A549 treated with AZD2906 at 1 μM for 4 hours (cell line): ENCODE measurements at places on chromosomes 6 and 20. TPM values are rescaled to one million over a fixed set of nuclear protein-coding genes. Genes with fewer than 3 reads are reported as not detected.

Gene LTA
- total RNA-seq: 0.07 to 0.23 TPM (median 0.08 TPM) in 3 of 5 replicates, not detected in the others

Gene SLC22A23
- 8.2 to 10.0 TPM (median 9.2 TPM) in 5 replicates for total RNA-seq

Gene MYMX
- total RNA-seq: not detected in 5 replicates

Gene C20orf202
- 0.08 TPM in 1 of 5 replicates, not detected in the others for total RNA-seq

Gene SLC26A8
- 0.02 to 0.07 TPM in 2 of 5 replicates, not detected in the others for total RNA-seq

Gene PCED1A
- total RNA-seq: 18.9 to 29.6 TPM (median 26.6 TPM) in 5 replicates

Gene STK4
- total RNA-seq: 11.4 to 14.1 TPM (median 12.0 TPM) in 5 replicates

Gene NKX2-4
- not detected in 5 replicates for total RNA-seq

Gene VSTM2L
- 20.6 to 33.5 TPM (median 26.8 TPM) in 5 replicates for total RNA-seq

Gene PIGT
- 91.5 to 104 TPM (median 96.9 TPM) in 5 replicates for total RNA-seq

Gene FAM217A
- total RNA-seq: not detected in 5 replicates

Gene ZNF341
- 2.7 to 4.7 TPM (median 3.9 TPM) in 5 replicates for total RNA-seq

Gene RNF217
- total RNA-seq: 5.9 to 7.3 TPM (median 6.9 TPM) in 5 replicates

Gene RNF182
- 2.6 to 3.2 TPM (median 3.1 TPM) in 5 replicates for total RNA-seq

Gene EPB41L1
- 64.2 to 80.1 TPM (median 76.8 TPM) in 5 replicates for total RNA-seq

Gene CUL9
- total RNA-seq: 5.8 to 9.8 TPM (median 8.5 TPM) in 5 replicates

Gene NCOA7
- total RNA-seq: 9.3 to 16.0 TPM (median 13.8 TPM) in 5 replicates

Gene SLC22A2
- not detected in 5 replicates for total RNA-seq

Gene EYA4
- 8.5 to 10.0 TPM (median 9.8 TPM) in 5 replicates for total RNA-seq

Gene ZBTB12
- 2.9 to 4.5 TPM (median 3.8 TPM) in 5 replicates for total RNA-seq

Gene MMP24
- 26.7 to 31.9 TPM (median 30.4 TPM) in 5 replicates for total RNA-seq

Gene FOXA2
- 13.0 to 20.1 TPM (median 17.9 TPM) in 5 replicates for total RNA-seq

Gene VGLL2
- not detected in 5 replicates for total RNA-seq

Gene PRDM1
- 5.0 to 6.7 TPM (median 5.5 TPM) in 5 replicates for total RNA-seq

Gene PHACTR1
- total RNA-seq: 0.11 TPM in 1 of 5 replicates, not detected in the others

Gene TAAR5
- not detected in 5 replicates for total RNA-seq

Gene POU3F2
- total RNA-seq: 0.01 to 0.02 TPM in 2 of 5 replicates, not detected in the others

Gene LAMA4
- total RNA-seq: 0.71 to 1.3 TPM (median 1.1 TPM) in 5 replicates

Gene SLC17A3
- 0.81 to 1.2 TPM (median 0.85 TPM) in 5 replicates for total RNA-seq

Gene RAET1L
- total RNA-seq: 0.34 to 0.50 TPM (median 0.39 TPM) in 5 replicates

Gene SSTR4
- total RNA-seq: 0.43 to 0.96 TPM (median 0.79 TPM) in 5 replicates

Gene LAMP5
- 0.07 to 0.08 TPM in 2 of 5 replicates, not detected in the others for total RNA-seq

Gene RBM12
- 74.1 to 88.6 TPM (median 81.7 TPM) in 5 replicates for total RNA-seq

Gene TMEM200A
- total RNA-seq: 0.01 to 0.08 TPM (median 0.05 TPM) in 5 replicates

Gene GRM1
- 0.01 to 0.03 TPM (median 0.01 TPM) in 5 replicates for total RNA-seq

Gene DUSP15
- total RNA-seq: 0.75 to 1.1 TPM (median 0.94 TPM) in 5 replicates

Gene SPATA25
- 0.23 to 0.48 TPM (median 0.30 TPM) in 5 replicates for total RNA-seq

Gene CPXM1
- total RNA-seq: 0.03 TPM in 1 of 5 replicates, not detected in the others

Gene SMIM8
- total RNA-seq: 1.9 to 3.9 TPM (median 3.1 TPM) in 5 replicates

Gene FAM217B
- total RNA-seq: 5.7 to 6.5 TPM (median 6.0 TPM) in 5 replicates

Gene WFDC5
- 0.08 TPM in 1 of 5 replicates, not detected in the others for total RNA-seq

Gene VAPB
- 47.7 to 57.1 TPM (median 48.6 TPM) in 5 replicates for total RNA-seq

Gene SLC35D3
- total RNA-seq: 0.05 to 0.09 TPM (median 0.09 TPM) in 4 of 5 replicates, not detected in the other

Gene SLC4A11
- total RNA-seq: 10.2 to 13.8 TPM (median 13.0 TPM) in 5 replicates

Gene DCDC2
- total RNA-seq: 1.9 to 3.8 TPM (median 2.1 TPM) in 5 replicates

Gene CALHM4
- total RNA-seq: not detected in 5 replicates

Gene DAAM2
- 0.10 to 0.25 TPM (median 0.22 TPM) in 5 replicates for total RNA-seq

Gene LHFPL5
- total RNA-seq: 0.15 to 0.23 TPM (median 0.21 TPM) in 4 of 5 replicates, not detected in the other

Gene TGM3
- total RNA-seq: 0.05 to 0.07 TPM (median 0.07 TPM) in 3 of 5 replicates, not detected in the others

Gene GGTLC1
- 0.09 to 0.10 TPM (median 0.10 TPM) in 3 of 5 replicates, not detected in the others for total RNA-seq

Gene FAM209A
- total RNA-seq: 0.17 to 0.39 TPM (median 0.25 TPM) in 5 replicates

Gene SRSF12
- 1.2 to 2.3 TPM (median 1.9 TPM) in 5 replicates for total RNA-seq
